MCF 10A (cell line): ENCODE measurements at places on chromosomes 5 and 9.

GRCh38 chr5:110951373-110951791, 120.1 kb upstream of the TSLP start:
- DNase-seq: peak; percentile 81

GRCh38 chr5:40437452-40437861, 242.3 kb upstream of the PTGER4 start:
- peak; percentile 75 for DNase-seq

DNA sequence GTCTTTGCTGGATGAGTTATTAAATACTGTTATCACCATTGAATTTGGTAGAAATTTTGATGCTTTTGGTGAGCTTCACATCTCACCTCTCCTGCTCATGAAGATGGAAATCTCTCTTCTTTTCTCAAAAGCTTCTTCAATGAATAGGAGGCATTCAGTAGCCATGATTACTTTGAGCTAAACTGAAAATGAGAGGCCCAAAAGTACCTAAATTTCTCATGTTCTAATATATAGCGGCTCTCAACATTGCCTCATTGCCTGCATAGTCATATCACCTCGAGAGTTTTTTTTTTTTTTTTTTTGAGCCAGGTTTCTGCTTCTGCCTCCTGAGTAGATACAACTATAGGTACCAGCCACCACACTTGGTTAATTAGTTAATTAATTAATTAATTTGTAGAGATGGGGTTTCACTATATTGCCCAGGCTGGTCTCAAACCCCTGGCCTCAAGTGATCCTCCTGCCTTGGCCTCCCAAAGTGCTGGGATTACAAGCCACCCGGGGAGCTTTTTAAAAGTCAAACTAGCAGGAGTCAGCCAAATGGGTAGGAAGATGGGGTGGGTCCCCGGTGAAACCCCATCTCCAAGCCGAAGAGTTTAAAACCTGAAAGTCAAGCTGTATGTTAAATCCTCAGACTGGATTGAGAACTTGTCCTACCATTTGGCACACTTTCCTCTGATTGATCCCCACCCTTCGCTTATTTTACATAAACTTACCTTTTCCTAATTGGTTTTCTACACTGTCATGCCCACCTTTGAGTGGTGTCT, 169.0 kb downstream of the DOCK2 start:
- DNase-seq: no peak

DNA sequence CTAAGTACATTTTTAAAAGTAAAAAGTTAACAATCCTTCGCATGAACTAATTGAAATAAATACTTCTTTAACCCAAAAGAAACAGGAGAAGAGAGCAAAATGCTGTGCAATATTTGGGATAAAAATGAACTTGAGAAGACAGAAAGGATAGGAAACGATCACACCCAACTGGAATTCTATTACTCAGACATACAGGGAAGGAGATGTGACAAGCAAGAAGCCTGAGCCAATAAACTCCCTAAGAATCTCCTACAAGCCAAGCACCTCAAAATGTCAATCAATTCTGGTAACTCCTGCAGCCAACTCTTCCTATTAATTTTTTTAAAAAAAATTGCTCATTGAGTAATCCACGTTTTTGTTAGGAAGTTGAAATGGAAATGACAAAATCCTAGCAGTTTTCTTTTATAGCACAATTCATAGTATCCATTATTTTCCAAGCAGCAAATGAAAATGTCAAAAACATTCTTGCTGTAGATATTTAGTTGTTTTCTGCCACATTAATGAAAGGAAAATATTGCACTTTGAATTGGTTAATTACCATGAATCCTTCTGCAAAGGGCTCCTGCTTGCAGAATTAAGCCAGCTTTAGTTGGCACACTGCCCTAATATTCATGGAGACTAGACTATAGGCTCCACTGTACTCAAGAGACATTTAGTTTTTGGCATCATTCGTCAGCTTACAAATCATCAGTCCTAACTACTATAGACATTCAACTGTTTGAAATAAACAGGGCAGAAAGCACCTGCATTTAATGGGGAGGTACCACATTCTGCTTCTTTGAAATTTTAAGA, 89.0 kb downstream of the RFX3 start:
- no peak for DNase-seq

- DNase-seq: no peak
These were observed 24.4 kb upstream of the SLC1A1 start for GRCh38 chr9:4465910-4466309.

GRCh38 chr5:150305557-150305956, 2.9 kb upstream of the ARSI start:
- no peak for DNase-seq

GRCh38 chr5:25056836-25057235, 412.1 kb upstream of the CDH10 start:
- no peak for DNase-seq

- DNase-seq: peak; percentile 62
These were observed 47.7 kb downstream of the FNIP1 start for GRCh38 chr5:131749138-131749537.

- no peak for DNase-seq
These were observed 37.0 kb downstream of the MRPS30 start for GRCh38 chr5:44845777-44846176.
